ENCODE measurements at places on chromosomes 1 and 21. TPM values are rescaled to one million over a fixed set of nuclear protein-coding genes. Genes with fewer than 3 reads are reported as not detected.

Gene ST6GALNAC3
- 11.2 TPM for total RNA-seq

Gene SLC44A5
- 2.1 TPM for total RNA-seq

Gene TNNI3K
- total RNA-seq = not detected

Gene SPATA46
- not detected for total RNA-seq

Gene RGS7
- total RNA-seq = 2.0 TPM

Gene OXCT2
- 4.3 TPM for total RNA-seq

Gene CCT8
- total RNA-seq = 356 TPM

Gene EPHB2
- 8.3 TPM for total RNA-seq

DNA sequence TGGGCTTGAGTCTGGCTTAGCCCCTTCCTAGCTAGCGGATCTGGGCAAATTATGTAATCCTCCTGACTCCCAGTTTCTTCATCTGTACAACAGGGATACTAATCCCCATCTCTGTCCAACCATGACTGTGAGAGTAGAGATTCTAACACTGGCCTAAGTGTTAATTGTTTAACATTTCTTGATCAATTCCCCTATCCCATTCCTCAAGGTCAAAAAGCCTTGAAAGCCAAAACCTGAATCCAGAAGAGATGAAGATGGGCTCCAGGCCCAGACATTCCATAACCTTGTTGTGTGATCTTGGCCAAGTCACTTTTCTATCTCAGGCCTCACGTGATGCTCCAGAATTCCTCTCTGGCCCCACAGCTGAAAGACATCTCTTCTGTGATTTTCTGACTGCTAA lies 18.8 kb upstream of the PHLDA3 start:
- H3K4me1 ChIP-seq = no peaks in the 10 kb centered on the region
- H3K27me3 ChIP-seq = no peaks in the 10 kb centered on the region
- H3K36me3 ChIP-seq = no peaks in the 10 kb centered on the region
- DNase-seq = no peak
- H3K4me3 ChIP-seq = no peak overlapping the region

DNA sequence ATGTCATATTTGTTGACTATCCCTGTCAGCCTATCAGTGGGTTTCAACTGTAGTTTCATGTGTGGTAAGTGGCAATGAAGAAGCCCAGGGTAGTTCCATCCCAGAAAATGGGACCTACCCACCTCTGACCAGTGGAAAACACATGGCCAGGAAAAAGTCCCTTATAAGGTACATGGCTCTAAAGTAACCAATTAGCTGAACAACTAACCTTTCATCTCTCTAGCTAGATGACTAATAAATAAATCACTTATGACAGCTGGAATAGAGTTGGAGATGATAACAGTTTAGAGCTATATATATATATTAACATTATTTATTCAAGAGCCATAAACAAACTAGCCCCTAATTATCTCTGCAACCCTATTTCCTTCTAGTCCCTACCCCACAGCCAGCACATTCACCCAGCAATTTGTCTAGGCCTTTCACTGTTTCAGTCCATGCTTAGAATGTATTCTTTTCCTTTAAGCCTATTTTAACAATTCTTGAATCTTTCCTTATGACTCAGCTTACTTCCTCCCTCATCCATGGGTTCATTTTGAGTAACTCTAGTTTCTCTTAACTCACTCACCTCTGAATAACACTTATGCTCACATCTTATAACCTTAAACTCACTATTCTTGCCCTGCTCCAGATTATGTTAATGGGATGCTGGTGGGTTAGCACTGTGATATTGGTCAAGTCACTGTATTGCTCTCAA lies 83.7 kb downstream of the TNFSF18 start:
- no peaks in the 10 kb centered on the region for H3K36me3 ChIP-seq
- H3K27ac ChIP-seq = no peak overlapping the region
- no peak for DNase-seq
- H3K4me3 ChIP-seq = no peak overlapping the region

DNA sequence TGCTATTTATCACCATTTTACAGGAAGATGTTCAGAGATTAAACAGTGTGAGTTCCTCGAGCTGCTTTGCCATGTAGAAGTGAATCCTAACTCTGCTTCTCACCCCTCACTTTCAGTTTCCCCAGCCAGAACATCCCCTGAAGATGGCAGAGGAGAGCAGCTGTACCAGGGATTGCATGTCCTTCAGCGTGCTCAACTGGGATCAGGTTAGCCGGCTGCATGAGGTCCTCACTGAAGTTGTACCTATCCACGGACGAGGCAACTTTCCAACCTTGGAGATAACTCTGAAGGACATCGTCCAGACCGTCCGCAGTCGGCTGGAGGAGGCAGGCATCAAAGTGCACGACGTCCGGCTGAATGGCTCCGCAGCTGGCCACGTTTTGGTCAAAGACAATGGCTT lies 16.9 kb downstream of the TENT5C start:
- H3K4me1 ChIP-seq = no peaks in the 10 kb centered on the region
- no peak for DNase-seq
- no peak overlapping the region for H3K27ac ChIP-seq
- no peaks in the 10 kb centered on the region for H3K27me3 ChIP-seq
- no peak overlapping the region for H3K4me3 ChIP-seq
- H3K36me3 ChIP-seq = no peaks in the 10 kb centered on the region

DNA sequence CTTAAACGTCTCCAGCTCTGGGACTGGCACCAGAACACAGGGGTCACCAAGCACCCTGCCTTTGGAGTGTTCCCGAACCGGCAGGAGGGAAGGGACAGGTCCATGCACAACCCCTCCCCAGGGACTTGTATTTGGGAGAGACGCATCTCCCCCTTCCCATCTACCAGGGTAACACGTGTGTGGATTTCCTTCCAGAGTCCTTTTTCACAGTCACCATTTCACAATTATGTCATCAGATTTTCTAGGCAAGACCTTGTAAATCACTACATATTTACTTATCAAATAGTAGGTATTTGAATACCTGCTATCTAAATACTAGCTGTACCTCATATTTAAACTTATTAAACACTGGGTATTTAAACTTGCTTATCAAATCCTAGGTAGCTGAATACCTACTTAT lies 57.4 kb upstream of the AJAP1 start:
- H3K27me3 ChIP-seq = no peaks in the 10 kb centered on the region
- no peak for DNase-seq
- H3K36me3 ChIP-seq = no peaks in the 10 kb centered on the region
- H3K27ac ChIP-seq = no peak overlapping the region
- H3K4me3 ChIP-seq = no peak overlapping the region

GRCh38 chr1:2504949-2505272 lies 21.5 kb downstream of the PANK4 start:
- peaks cover 16% of the 10 kb centered on the region for H3K36me3 ChIP-seq
- no peak overlapping the region for H3K27ac ChIP-seq

- H3K4me3 ChIP-seq = no peak overlapping the region
- no peaks in the 10 kb centered on the region for H3K36me3 ChIP-seq
- no peaks in the 10 kb centered on the region for H3K27me3 ChIP-seq
- DNase-seq = no peak
- no peaks in the 10 kb centered on the region for H3K4me1 ChIP-seq
- H3K27ac ChIP-seq = no peak overlapping the region
Observed at GRCh38 chr1:110638556-110638955, 32.4 kb upstream of the KCNA2 start.

DNA sequence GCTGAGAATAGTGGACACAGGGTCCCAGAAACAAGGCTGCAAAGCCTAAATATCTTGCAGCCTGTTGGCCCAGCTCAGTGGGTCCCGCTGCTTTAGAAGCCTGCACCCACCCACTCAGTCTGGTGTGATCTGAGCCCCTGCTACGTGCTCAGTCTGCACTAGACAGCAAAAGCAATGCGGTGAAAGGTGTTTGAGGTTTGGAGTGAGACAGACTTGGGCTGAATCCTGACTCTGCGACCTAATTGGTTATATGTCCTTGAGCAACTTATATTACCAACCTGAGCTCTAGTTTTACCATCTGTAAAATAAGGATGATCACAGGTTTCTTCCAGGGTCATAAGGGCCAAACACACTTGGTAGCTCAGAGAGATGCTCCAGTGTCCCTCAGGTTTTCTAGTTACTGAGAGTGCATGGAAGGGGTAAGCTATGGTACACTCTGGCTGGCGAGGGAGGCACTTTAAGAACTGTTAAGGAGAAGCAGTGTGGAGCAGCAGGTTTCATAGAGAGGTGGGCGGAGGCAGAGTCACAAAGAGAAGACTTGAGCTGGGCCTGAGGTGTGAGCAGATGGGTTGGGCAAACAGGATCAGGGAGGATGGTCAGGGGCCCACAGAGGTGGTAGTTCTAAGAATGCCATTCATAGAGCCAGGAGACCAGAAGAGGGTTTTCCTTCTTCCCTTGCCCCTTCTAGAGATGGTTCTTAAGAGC lies 10.1 kb downstream of the TMEM200B start:
- no peaks in the 10 kb centered on the region for H3K27me3 ChIP-seq
- no peaks in the 10 kb centered on the region for H3K4me1 ChIP-seq
- no peak overlapping the region for H3K27ac ChIP-seq
- H3K4me3 ChIP-seq = no peak overlapping the region
- no peak for DNase-seq

DNA sequence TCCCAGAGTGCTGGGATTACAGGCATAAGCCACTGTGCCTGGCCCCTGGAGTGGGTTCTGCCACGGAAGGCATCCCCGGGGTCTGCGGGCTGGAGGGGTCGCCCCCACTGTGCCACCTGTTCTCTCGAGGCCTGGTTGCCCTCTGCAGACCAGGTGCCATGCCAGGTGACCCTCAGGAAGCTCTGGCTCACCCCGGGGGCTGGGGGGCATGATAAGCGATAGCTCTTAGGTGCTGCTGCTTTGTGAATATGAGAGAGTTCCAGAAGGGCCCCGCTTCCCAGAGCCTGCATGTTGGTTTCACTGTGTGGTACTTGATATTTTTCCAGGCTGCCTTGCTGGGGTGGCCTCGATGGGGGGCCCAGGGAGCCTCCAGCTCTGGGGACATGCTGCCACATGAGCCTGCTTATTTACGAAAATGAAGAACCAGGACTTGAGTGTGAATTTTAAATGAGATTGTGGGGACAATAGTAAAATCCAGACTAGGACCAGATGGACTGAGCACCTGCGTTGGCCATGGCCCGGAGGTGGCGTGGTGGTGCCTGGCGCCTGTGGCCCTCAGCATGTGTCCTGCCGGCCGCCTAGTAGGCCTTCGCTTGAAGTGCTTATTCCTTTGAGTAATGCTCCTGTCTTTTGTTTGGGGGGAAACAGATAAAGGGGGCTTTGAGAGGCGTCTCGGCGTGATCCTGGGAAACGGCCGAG lies 7.3 kb downstream of the SKI start:
- peaks cover 11% of the 10 kb centered on the region for H3K36me3 ChIP-seq
- H3K4me1 ChIP-seq = no peaks in the 10 kb centered on the region
- no peak overlapping the region for H3K27ac ChIP-seq
- H3K4me3 ChIP-seq = peak overlapping the region; percentile 21

DNA sequence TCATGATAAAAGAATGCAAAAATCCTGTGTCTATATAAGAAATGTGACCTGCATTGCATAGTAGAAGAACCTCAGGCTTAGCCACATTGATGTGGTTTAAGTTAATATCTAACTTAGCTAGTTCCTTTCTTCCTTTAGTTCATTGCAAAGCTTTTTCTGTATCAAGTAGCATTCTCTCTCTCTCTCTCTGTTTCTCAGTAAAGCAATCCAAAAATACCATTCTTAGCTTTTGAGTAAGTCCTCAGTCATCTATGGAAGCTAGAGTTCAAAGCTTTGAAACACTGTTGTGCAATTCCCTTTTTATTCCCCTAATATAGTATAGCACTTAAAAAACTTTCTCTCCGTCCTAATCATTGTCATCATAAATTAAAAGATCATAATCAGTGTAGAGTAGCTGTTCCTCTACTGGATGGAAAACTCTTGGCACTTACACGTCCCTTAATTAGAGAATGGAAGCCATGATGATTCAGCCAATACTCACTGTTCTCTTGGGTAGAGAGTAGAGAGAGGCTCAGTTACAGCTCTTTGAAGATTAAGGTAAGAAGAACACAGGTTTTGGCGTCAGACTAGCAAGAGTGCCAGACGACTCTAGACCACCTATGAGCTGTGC lies 350.3 kb upstream of the LYPLAL1 start:
- no peaks in the 10 kb centered on the region for H3K36me3 ChIP-seq
- DNase-seq = no peak
- no peak overlapping the region for H3K27ac ChIP-seq
- H3K4me3 ChIP-seq = no peak overlapping the region

GRCh38 chr1:11790101-11790879 lies 15.5 kb downstream of the MTHFR start:
- H3K4me3 ChIP-seq = no peak overlapping the region
- no peak for DNase-seq
- H3K27ac ChIP-seq = no peak overlapping the region
- H3K27me3 ChIP-seq = no peaks in the 10 kb centered on the region
- peaks cover 5% of the 10 kb centered on the region for H3K4me1 ChIP-seq

GRCh38 chr21:39637197-39637970 lies 24.6 kb downstream of the B3GALT5 start:
- H3K36me3 ChIP-seq = peaks cover 23% of the 10 kb centered on the region
- no peak overlapping the region for H3K4me3 ChIP-seq
- DNase-seq = peak; percentile 64
- H3K4me1 ChIP-seq = peaks cover 34% of the 10 kb centered on the region

GRCh38 chr1:91781371-91781825 lies 104.6 kb downstream of the TGFBR3 start:
- no peaks in the 10 kb centered on the region for H3K27me3 ChIP-seq
- H3K36me3 ChIP-seq = no peaks in the 10 kb centered on the region
- no peak overlapping the region for H3K27ac ChIP-seq
- H3K4me3 ChIP-seq = no peak overlapping the region

DNA sequence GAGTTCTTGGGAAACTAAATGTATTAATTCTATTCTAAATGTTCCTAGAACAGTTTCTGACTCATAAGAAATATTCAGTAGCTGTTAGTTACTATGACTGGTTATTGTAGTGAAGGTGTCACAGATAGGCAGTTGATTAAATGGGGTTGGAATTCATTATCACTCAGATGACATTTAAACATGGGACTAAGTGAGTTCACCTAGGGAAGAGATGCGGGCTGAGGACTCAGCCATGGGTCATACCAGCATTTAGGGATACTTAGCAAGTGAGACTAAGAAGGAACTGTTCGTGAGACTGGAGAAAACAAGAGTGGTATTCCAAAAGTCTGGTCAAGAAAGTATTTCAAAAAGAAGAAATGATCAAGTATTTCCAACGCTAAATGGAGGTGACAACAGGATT lies 125.1 kb upstream of the ADGRL4 start:
- H3K36me3 ChIP-seq = no peaks in the 10 kb centered on the region
- DNase-seq = no peak
- no peaks in the 10 kb centered on the region for H3K27me3 ChIP-seq
- H3K4me1 ChIP-seq = no peaks in the 10 kb centered on the region

- no peaks in the 10 kb centered on the region for H3K36me3 ChIP-seq
- H3K4me1 ChIP-seq = peaks cover 4% of the 10 kb centered on the region
- no peaks in the 10 kb centered on the region for H3K27me3 ChIP-seq
- H3K4me3 ChIP-seq = no peak overlapping the region
- H3K27ac ChIP-seq = no peak overlapping the region
Observed at GRCh38 chr1:234897390-234897749, 231.3 kb downstream of the TOMM20 start.

- no peak overlapping the region for H3K27ac ChIP-seq
- H3K27me3 ChIP-seq = no peaks in the 10 kb centered on the region
- H3K4me3 ChIP-seq = no peak overlapping the region
- no peaks in the 10 kb centered on the region for H3K4me1 ChIP-seq
- no peak for DNase-seq
Observed at GRCh38 chr1:180952657-180953013, 39.9 kb downstream of the KIAA1614 start.

GRCh38 chr1:89959719-89960118 lies 35.2 kb upstream of the ZNF326 start:
- peaks cover 6% of the 10 kb centered on the region for H3K4me1 ChIP-seq
- H3K36me3 ChIP-seq = peaks cover 5% of the 10 kb centered on the region
- no peak overlapping the region for H3K27ac ChIP-seq
- DNase-seq = no peak
- H3K4me3 ChIP-seq = no peak overlapping the region

GRCh38 chr1:228801068-228801467 lies 65.8 kb downstream of the RHOU start:
- H3K27ac ChIP-seq = no peak overlapping the region
- no peak for DNase-seq
- no peaks in the 10 kb centered on the region for H3K36me3 ChIP-seq
